Foreskin keratinocyte (primary cell): ENCODE measurements at places on chromosomes 2 and 18. TPM values are rescaled to one million over a fixed set of nuclear protein-coding genes. Genes with fewer than 3 reads are reported as not detected.

OBSL1 gene
- polyA plus RNA-seq = 32.4 and 36.3 TPM in 2 replicates

APCDD1 gene
- 2.0 and 4.8 TPM in 2 replicates for polyA plus RNA-seq

CYP1B1 gene
- 0.06 and 0.07 TPM in 2 replicates for polyA plus RNA-seq

STAMBP gene
- 59.5 and 64.0 TPM in 2 replicates for polyA plus RNA-seq

ZNF532 gene
- polyA plus RNA-seq = 7.8 and 8.0 TPM in 2 replicates

DCDC2C gene
- not detected in 2 replicates for polyA plus RNA-seq

ASXL3 gene
- polyA plus RNA-seq = not detected in 2 replicates

ADRA2B gene
- 0.01 and 0.04 TPM in 2 replicates for polyA plus RNA-seq

CRYBA2 gene
- not detected in 2 replicates for polyA plus RNA-seq

PDCD1 gene
- polyA plus RNA-seq = not detected in 2 replicates

PSMA8 gene
- polyA plus RNA-seq = not detected in 2 replicates

COL3A1 gene
- polyA plus RNA-seq = 0.03 and 0.06 TPM in 2 replicates

C2orf81 gene
- 1.9 and 3.2 TPM in 2 replicates for polyA plus RNA-seq

RAB6C gene
- not detected in 2 replicates for polyA plus RNA-seq

CNDP1 gene
- not detected in 2 replicates for polyA plus RNA-seq

LIPG gene
- 28.8 and 38.0 TPM in 2 replicates for polyA plus RNA-seq

DNA sequence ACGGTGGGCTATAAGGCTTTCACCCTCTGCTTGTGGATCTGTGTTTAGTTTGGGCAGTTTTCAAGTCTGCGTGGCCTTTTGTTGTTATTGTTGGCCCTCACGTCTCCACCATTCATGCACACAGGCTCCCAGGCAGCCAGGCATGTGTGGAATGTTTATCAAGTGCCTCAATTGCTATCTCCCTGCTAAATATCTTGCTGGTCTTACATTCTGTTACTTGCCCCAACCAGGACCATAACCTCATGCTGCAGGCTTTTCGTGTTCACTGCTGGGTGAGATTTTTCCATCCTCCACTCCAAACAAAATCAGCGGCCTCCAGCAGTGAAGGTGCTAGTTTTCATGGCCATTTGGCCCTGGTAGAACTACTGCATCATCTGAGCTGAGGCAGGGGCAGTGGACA, 63.0 kb upstream of the DSC1 start:
- no peak for DNase-seq

DNA sequence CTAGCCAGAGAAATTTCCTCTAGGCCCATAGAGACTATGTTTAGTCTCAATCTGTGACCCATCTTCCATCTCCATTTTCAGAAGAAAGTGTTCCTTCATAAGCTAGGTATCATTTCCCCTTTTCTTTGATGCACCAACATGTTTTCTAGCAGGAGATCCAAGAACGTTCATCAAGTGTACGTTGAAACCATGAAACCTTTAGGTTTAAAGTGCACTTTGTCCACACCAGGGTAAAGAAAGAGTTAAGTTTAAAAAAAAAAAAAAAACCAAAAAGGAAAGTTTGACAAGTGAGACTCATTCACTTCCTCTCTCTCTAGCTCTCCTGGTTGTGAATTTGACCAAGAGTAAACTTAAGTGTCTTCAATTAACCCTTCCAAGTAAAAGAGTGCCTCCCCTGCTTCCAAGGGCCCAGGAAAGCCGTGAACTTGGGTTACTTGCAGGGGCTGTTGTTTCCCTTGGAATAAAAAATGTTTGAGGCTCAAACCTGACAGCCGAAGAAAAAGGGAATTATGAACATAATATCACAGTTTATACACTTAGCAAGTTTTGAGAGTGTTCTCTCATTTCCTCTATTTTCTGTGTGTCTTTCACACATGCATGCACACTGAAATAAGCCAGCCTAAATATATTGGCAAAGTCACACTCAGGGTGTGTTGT, 56.7 kb downstream of the LBH start:
- no peak for DNase-seq

- DNase-seq = no peak
These were observed 701.1 kb upstream of the ZEB2 start for GRCh38 chr2:145221032-145221431.

DNA sequence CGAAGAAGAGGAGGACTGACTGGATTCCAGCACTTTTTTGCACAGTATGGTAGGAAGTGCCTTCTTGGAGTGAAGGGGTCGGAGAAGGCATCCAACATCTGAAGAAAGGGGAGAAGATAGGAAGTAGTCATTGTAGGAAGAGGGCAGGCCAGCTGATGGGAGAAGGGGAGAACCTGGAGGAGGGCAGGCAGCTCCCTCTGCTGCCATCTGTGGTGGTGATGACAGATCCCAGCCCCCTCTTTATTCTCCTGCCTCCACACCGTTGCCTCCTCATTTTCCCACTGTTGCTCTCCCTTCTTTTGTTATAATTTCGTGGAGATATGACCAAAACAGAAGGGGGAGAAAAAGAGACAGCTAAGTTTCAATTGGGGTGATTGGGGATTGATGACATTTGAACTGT, 2.9 kb upstream of the SCYGR2 start:
- DNase-seq = no peak

DNA sequence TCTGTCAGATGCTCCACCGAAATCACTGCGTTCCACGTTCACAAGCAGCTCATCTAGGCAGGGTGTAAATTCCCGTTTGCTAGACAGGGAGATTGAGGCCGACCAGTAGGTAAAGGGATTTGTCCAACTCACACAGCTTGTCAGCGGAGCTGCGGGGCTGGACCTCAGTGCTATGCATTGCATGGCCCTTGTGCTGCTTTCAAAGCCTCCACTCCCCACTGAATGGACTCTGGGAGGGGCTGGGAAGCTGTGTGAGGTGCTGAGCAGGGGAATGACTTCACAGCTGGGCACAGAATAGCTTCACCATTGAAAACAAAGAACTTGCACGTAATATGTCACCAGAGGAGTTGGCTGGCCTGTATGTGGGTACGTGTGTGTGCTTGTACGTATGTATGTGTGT, 21.4 kb downstream of the CELF4 start:
- no peak for DNase-seq

GRCh38 chr2:202114795-202115194, 41.7 kb downstream of the KIAA2012 start:
- DNase-seq = no peak

DNA sequence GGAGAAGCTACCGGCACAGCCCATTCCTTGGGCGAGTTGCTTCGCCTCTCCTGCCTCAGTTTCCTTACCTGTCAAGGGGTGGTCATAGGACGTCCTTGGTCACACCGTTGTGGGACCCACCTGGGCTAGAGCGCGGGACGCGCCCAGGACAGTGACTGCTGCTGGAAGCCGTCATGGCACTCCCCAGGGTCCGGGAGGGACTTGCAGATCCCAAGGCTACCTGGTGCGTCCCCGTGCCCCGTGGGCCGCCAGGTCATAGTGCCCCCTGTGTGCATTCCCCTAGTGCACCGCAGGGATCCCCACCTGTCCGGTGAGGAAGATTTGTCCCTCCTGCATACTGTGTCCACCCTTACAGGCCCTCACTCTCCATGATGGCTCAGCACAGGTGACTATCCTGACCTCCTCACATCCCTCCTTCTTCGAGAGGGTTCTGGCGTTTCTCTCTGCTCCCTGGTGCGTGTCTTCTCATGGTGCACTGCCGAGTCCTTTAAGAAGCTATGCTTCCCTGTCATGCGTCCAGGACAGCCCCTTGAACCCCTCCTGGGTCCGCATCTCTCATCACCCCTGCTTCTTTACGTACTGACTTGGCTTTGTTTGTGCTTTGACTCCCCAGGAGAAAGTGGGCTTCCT, 886 bp upstream of the STK25 start:
- DNase-seq = no peak

GRCh38 chr18:52009958-52010357, 330.0 kb upstream of the DCC start:
- DNase-seq = no peak

- no peak for DNase-seq
These were observed 179.5 kb downstream of the EIPR1 start for GRCh38 chr2:3198119-3198518.

GRCh38 chr2:73859721-73860586, 31.2 kb downstream of the STAMBP start:
- DNase-seq = peak; percentile 80

- peak; percentile 82 for DNase-seq
These were observed 30.8 kb upstream of the EML4 start for GRCh38 chr2:42138163-42139015.

DNA sequence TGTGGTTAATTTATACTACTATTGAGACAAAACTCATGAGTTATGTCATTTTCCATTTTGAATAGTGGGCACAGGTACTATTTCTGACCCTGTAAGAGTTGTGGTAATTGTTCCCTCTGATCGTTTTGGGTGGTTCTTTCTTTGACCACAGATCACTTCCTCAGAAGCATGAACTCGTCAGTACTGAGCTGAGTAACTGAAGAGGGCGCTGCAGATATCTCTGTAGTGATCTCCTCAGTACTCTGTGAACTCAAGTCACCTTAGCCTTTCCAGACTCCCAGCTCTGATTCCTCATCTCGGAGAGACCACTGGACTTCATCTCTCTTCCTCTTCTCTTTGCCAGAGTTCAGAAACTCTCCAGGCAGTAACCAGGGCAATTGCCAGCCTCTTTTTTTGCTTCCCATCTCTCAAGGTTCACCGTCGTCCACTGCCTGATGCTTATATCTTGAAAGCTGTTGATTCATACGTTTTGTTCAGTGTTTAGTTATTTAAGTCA, 9.4 kb upstream of the IL1RL1 start:
- DNase-seq = no peak

- peak; percentile 42 for DNase-seq
These were observed 10.1 kb downstream of the SP9 start for GRCh38 chr2:174344716-174345461.

DNA sequence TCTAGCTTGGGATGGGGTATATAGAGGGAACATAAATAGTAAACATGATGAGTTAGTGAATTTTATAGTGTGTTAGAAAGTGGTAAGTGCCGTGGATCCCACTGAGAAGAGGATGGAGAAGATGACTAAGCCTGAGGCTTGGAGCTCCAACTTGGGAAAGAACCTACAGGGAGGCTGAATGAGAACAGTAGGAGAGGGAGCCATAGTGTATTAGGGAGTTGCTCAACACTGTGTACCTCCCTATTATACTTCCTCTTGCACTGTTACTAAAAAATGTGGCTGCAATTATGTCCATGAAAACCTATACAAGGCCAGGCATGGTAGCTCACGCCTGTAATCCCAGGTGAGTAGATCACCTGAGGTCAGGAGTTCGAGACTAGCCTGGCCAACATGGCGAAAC, 2.9 kb upstream of the SLC19A3 start:
- DNase-seq = no peak

- DNase-seq = no peak
These were observed 60.1 kb upstream of the TNFRSF11A start for GRCh38 chr18:62264984-62265383.

GRCh38 chr18:45856531-45856930, 31.1 kb downstream of the SIGLEC15 start:
- no peak for DNase-seq

GRCh38 chr2:30686669-30687068, 120.6 kb downstream of the CAPN13 start:
- no peak for DNase-seq

GRCh38 chr2:96763511-96764252, 3.0 kb downstream of the CNNM4 start:
- no peak for DNase-seq

- DNase-seq = no peak
These were observed 14.1 kb downstream of the TLK1 start for GRCh38 chr2:171146633-171147032.

DNA sequence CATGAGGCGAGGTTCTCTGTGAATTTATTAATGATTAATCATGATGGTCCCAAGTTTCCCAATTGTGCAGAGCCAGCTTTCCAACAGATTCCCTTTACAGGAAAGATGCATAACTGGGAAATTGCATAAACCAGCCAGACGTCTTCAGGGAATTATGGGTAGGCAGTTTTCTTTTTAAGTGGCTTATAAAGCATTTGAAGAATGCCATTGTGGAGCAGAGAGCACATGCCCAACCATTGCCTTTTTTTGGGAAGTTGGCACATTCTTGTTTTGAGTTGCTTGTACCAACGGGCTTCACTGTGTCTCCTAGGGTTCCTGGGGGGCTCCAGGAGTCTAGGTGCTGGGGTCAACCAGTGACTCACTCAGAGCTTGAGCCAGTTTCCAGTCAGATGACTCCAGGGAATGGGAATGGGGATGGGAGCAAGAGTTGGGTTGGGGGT, 231.7 kb upstream of the FOSL2 start:
- DNase-seq = peak; percentile 83

DNA sequence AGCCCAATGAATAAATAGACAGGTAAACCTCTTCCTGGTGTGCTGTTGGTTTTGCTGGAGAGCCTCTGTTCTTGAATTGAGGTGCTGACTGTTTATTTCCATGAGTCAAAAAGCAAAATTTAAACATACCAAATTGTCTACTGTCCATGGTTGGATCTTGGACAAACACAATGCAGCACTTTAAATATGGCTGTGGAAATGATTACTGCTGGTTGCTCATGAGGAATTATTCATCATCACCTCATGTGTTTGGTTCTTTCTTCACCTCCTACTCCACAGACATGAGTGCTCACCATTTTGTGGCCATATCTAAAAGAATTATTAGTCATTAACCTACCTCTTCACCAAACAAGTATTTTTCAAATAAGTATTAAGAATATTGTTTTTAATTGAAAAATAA, 85.3 kb upstream of the GALNT5 start:
- DNase-seq = peak; percentile 52

DNA sequence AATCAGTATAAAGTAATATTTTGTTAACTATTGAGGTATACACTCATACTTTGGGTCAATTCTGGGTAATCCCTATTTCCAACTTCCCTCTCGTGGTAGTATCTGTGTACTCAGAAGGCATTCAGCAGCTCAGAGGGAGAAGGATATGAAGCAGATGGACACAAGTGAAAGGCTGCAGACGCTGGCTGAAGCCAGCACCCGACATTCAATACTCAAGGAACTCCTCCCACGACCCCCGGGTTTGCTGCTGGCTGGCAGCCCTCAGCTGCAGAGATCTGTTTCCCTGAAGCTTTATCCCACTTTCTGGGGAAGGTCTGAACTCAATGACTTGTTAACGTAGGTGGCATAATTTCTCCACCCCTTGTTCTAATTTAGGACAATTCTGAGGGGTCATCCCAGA, 847.3 kb upstream of the SOX11 start:
- no peak for DNase-seq

DNA sequence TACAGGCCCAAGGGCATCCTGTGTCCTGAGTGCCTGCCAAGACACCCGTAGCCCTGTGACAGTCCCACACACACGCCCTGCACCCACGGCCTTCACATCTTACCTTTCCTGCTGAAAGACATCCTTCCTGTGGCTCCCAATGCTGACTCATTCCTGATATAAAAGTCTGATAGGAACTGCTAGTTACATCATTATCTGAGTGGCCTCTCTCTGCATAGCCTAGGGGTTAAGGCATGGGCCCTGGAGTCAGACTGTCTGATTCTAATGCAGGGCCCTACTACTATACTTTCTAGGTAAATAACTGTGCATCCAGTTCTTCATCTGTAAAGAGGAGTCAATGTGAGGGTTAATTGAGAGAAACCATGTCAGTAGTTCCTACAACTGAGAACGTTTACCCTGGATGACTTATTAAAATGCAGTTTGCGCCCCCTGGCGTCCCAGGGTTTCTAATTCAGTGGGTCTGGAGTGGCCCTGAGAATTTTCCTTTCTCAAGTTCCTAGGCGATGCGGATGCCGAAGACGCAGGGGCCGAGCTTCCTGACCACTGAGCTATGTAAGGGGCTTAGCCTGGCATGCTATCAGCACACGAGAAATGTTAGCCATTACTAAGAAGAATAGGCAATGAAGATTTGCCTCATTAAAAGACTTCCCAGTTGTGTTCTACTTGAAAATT, 6.0 kb upstream of the GPR45 start:
- DNase-seq = peak; percentile 71

- DNase-seq = no peak
These were observed 100.1 kb downstream of the MYOM1 start for GRCh38 chr18:3119401-3120341.
